Common myeloid progenitor, CD34-positive (primary cell): ENCODE measurements at places on chromosomes 5 and 9.
A peak's percentile ranks its signal among the peaks of the same experiment; 100 is the strongest.

- no peaks in the 10 kb centered on the region for H3K36me3 ChIP-seq
- H3K27ac ChIP-seq, result no peak overlapping the region
- no peaks in the 10 kb centered on the region for H3K27me3 ChIP-seq
- H3K4me3 ChIP-seq, result no peak overlapping the region
- H3K4me1 ChIP-seq, result no peaks in the 10 kb centered on the region
Observed at GRCh38 chr5:1180841-1181271, 20.5 kb upstream of the SLC6A19 start.

GRCh38 chr5:167785106-167785505 lies 506.3 kb upstream of the WWC1 start:
- no peak overlapping the region for H3K27ac ChIP-seq
- DNase-seq, result peak; percentile 37
- peaks cover 4% of the 10 kb centered on the region for H3K4me1 ChIP-seq
- H3K4me3 ChIP-seq, result no peak overlapping the region
- H3K36me3 ChIP-seq, result no peaks in the 10 kb centered on the region

- no peak overlapping the region for H3K4me3 ChIP-seq
- no peak overlapping the region for H3K27ac ChIP-seq
- no peak for DNase-seq
- no peaks in the 10 kb centered on the region for H3K27me3 ChIP-seq
- no peaks in the 10 kb centered on the region for H3K36me3 ChIP-seq
Observed at GRCh38 chr9:91034521-91034920, 232.9 kb downstream of the SYK start.

GRCh38 chr5:178230879-178231538 lies 1.6 kb downstream of the PHYKPL start:
- H3K36me3 ChIP-seq, result peaks cover 49% of the 10 kb centered on the region
- H3K27me3 ChIP-seq, result no peaks in the 10 kb centered on the region
- DNase-seq, result no peak

GRCh38 chr5:142014911-142015584 lies 2.2 kb upstream of the GNPDA1 start:
- peak; percentile 71 for DNase-seq
- H3K4me1 ChIP-seq, result peaks cover 44% of the 10 kb centered on the region
- no peaks in the 10 kb centered on the region for H3K36me3 ChIP-seq
- no peak overlapping the region for H3K27ac ChIP-seq

GRCh38 chr9:95874989-95875304 lies 544 bp upstream of the ERCC6L2 start:
- peak; percentile 65 for DNase-seq
- no peaks in the 10 kb centered on the region for H3K36me3 ChIP-seq
- peaks cover 26% of the 10 kb centered on the region for H3K4me1 ChIP-seq

GRCh38 chr5:147359101-147359500 lies 124.3 kb downstream of the STK32A start:
- no peak overlapping the region for H3K27ac ChIP-seq
- H3K4me3 ChIP-seq, result no peak overlapping the region
- no peak for DNase-seq
- H3K27me3 ChIP-seq, result no peaks in the 10 kb centered on the region
- H3K4me1 ChIP-seq, result no peaks in the 10 kb centered on the region

GRCh38 chr9:88657893-88658292 lies 122.9 kb downstream of the NXNL2 start:
- H3K4me3 ChIP-seq, result no peak overlapping the region
- H3K4me1 ChIP-seq, result no peaks in the 10 kb centered on the region
- no peak overlapping the region for H3K27ac ChIP-seq
- no peaks in the 10 kb centered on the region for H3K27me3 ChIP-seq

DNA sequence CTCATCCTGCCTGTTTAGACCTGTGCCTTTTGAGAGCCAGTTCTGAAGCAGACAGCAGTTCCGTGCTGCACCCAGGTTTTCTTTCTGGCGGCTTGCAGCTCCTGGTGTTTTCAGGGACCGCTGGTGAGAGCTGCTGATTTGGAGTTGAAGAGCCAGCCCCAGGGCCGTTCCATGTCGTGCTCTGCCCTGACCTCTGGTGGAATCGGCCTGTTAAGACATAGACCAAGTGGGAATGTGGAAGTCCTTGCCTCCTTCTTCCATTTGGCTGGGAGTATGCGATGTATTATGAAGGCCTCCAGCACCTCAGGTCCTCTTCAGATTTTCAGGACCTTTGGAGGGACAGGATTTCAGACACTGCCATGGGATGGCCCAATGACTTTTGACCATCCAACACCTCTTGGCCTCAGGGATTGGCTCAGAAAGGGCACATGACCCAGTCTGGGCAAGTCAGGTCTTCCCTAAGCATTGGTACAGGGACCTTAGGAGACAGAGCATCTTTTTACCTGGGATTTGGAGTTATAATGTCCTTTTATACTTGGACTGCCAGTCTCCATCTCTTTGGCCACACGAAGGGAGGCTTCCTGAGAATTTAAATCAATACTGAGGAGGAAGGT lies 136.1 kb upstream of the CLINT1 start:
- H3K4me1 ChIP-seq, result no peaks in the 10 kb centered on the region
- H3K4me3 ChIP-seq, result no peak overlapping the region
- H3K27me3 ChIP-seq, result no peaks in the 10 kb centered on the region
- DNase-seq, result peak; percentile 70

DNA sequence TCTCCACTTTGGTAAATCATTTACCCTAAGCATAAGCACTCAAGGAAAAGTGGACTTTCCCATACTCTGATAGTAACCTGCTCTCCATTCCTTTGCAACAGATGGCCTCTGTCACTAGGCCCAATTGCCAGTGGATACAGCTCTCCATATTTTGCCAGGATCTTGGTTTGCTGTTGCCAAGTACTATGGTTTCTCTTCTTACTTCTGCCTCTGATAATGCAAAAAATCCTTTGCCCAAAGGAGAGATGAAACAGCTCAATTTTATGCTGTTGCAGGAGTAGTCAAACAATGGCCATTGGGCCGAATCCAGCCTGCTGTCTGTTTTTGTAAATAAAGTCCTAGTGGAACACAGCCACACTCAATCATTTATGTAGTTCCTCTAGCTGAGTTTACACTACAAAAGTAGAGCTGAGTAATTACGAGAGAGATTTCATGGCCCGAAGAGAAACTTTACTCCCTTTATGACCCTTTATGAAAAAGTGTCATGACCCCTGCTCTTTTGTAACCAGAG lies 92.5 kb downstream of the HTR4 start:
- no peak for DNase-seq
- no peak overlapping the region for H3K4me3 ChIP-seq
- H3K4me1 ChIP-seq, result no peaks in the 10 kb centered on the region
- H3K27me3 ChIP-seq, result no peaks in the 10 kb centered on the region
- H3K36me3 ChIP-seq, result no peaks in the 10 kb centered on the region
- no peak overlapping the region for H3K27ac ChIP-seq

DNA sequence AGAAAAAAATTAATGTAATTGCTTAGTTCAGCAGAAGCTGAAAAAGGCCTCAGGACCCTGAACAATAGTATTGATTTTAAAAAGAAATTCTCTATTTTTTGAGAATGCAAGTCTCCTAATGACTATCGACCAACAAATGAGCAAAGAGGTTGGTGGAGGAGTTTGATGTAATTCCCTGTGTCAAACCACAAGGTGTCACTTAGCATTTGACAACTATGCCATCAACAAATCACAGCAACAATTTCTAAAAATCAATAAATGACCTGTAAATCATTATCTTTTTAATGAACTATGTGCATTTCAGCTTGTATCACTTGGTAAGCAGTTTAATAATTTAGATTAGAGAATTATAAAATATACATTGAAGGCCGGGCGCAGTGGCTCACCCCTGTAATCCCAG lies 133.7 kb downstream of the PRELID2 start:
- H3K27me3 ChIP-seq, result no peaks in the 10 kb centered on the region
- no peaks in the 10 kb centered on the region for H3K4me1 ChIP-seq
- H3K36me3 ChIP-seq, result no peaks in the 10 kb centered on the region
- no peak for DNase-seq

GRCh38 chr9:134983074-134983473 lies 65.4 kb upstream of the FCN1 start:
- H3K36me3 ChIP-seq, result no peaks in the 10 kb centered on the region
- no peaks in the 10 kb centered on the region for H3K4me1 ChIP-seq
- DNase-seq, result no peak
- H3K27me3 ChIP-seq, result peaks cover 5% of the 10 kb centered on the region

DNA sequence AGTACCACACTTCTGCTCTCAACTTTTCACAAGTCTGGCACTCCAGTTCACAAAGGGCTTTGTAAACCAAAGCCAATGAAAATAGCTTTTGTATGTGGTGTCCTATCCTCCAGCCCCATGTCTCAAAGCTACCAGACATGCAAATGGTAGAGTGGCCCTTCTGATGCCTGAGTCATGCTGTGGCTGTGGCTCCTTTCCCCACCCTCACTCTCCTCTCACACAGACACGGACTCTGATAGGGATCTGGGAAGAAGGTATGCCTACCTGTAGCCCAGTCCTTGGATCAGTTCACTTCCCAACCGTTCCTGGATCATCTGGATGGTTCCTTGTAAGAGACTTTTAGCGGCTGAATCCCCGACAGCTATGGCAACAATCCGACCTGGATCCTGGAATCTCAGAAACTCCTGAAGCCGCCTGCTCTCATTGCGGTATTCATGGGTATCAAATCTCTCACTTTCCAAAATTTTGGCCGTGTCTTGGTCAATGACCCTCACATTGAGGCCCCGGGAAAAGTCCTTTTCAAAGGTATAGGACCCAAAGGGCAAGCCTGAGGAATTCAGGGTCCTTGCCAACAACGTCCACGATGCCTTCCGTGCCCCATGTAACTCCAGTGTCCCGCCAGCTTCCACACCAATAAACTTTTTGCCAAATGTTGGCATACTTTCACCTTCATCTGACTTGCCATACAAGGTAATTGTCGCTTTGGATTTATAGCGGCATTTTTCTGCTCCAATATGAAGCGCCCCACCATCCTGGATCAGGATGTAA lies 23.4 kb downstream of the CEMIP2 start:
- H3K27ac ChIP-seq, result no peak overlapping the region
- no peak for DNase-seq
- peaks cover 31% of the 10 kb centered on the region for H3K4me1 ChIP-seq
- H3K4me3 ChIP-seq, result no peak overlapping the region
- H3K36me3 ChIP-seq, result peaks cover 7% of the 10 kb centered on the region
- H3K27me3 ChIP-seq, result no peaks in the 10 kb centered on the region

- no peak overlapping the region for H3K4me3 ChIP-seq
- no peak for DNase-seq
- H3K4me1 ChIP-seq, result no peaks in the 10 kb centered on the region
- H3K27me3 ChIP-seq, result no peaks in the 10 kb centered on the region
- H3K36me3 ChIP-seq, result no peaks in the 10 kb centered on the region
- H3K27ac ChIP-seq, result no peak overlapping the region
Observed at GRCh38 chr9:11471321-11471720, 858.5 kb upstream of the PTPRD start.

GRCh38 chr5:160514866-160515265 lies 93.2 kb downstream of the PTTG1 start:
- no peaks in the 10 kb centered on the region for H3K27me3 ChIP-seq
- no peak overlapping the region for H3K4me3 ChIP-seq
- H3K36me3 ChIP-seq, result no peaks in the 10 kb centered on the region
- DNase-seq, result no peak
- H3K4me1 ChIP-seq, result no peaks in the 10 kb centered on the region

DNA sequence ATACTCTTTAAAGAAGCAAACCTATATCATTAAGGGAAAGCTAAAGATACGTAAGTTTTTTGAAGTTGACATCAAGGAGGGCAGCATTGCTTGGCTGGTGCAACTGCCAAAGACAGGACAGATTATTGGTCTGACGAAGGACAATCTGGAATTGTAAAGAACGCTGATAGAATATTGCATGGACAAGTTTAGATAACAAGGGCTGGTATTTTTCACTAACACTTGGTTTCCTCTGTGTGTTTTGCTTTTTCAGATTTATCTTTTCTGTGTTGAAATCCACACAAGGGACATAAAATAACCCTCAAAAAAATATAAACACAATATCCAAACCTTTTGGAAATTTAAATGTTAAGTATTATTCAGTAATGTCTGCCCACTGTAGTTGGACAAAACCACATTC lies 39.7 kb downstream of the SLC1A3 start:
- no peaks in the 10 kb centered on the region for H3K36me3 ChIP-seq
- no peaks in the 10 kb centered on the region for H3K4me1 ChIP-seq
- DNase-seq, result no peak
- H3K27me3 ChIP-seq, result no peaks in the 10 kb centered on the region
- no peak overlapping the region for H3K27ac ChIP-seq

GRCh38 chr9:125825762-125826161 lies 78.6 kb downstream of the PBX3 start:
- DNase-seq, result no peak
- peaks cover 9% of the 10 kb centered on the region for H3K4me1 ChIP-seq
- no peak overlapping the region for H3K27ac ChIP-seq
- no peaks in the 10 kb centered on the region for H3K36me3 ChIP-seq

DNA sequence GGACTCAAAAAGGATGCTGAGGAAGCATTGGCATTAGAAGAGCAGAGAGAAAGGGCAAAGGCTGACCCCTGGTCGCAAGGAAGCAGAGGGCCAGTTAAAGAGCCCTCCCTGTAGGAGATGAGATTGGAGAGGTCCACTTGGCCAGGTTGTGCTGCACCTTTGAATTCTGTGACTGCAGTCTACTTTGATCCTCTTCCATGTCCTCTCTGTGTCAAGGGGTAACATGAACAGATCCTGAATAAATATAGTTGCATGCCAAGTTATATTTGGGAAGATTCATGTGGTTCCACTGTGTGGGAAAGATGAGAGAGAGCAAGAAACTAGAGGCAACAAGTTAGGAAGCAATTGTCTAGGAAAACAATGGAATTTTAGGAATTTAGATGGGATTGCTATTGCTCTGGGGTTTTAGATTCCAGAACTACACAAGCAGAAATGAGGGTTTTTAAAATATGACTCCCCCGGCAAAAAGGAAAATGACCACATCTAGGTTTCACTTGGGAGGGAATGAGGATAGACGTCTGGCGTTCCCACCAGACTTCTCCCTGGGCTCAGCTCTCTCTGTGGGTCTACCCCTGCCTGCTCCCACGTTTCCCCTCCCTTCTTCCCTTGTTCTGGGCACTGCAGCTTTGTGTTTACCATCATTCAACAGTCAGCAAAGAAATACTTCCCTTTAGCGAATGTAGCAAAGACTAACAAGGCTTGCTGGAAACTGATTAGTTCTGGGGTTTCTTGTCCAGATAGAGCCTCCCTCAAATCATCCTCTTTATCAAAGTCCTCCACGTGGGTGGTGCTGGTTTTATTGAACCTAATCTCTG lies 63.6 kb downstream of the SNX18 start:
- no peaks in the 10 kb centered on the region for H3K36me3 ChIP-seq
- no peak overlapping the region for H3K4me3 ChIP-seq
- H3K27ac ChIP-seq, result no peak overlapping the region
- no peaks in the 10 kb centered on the region for H3K27me3 ChIP-seq
- H3K4me1 ChIP-seq, result peaks cover 3% of the 10 kb centered on the region
- DNase-seq, result peak; percentile 33

DNA sequence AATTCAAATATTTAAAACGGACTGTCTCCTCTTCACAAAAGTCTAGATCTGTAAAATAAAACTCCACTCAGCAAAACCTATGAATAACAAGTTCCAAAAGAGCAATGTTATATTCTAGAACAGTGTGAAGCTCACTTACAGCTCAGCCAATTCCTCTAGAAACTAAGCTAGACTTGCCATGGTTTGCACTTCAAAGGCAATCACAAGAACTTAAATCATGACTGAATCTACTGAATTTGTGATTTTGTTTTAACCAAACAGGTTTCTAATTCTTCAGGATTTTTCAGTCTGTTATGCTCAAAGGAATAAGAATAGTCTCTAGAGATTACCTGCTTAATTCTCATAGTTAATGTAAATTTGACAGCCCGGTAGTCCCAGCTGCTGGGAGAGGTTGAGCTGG lies 1.4 kb upstream of the PKD2L2 start:
- H3K4me3 ChIP-seq, result peak overlapping the region; percentile 81
- H3K27me3 ChIP-seq, result no peaks in the 10 kb centered on the region
- H3K36me3 ChIP-seq, result no peaks in the 10 kb centered on the region
- H3K4me1 ChIP-seq, result peaks cover 6% of the 10 kb centered on the region
- H3K27ac ChIP-seq, result no peak overlapping the region
- DNase-seq, result no peak
